ENCODE measurements at places on chromosomes 3 and 15. TPM values are rescaled to one million over a fixed set of nuclear protein-coding genes. Genes with fewer than 3 reads are reported as not detected.
A peak's percentile ranks its signal among the peaks of the same experiment; 100 is the strongest.

- no peak for DNase-seq
These were observed 321.8 kb downstream of the FEZF2 start for GRCh38 chr3:62051506-62051905.

DNA sequence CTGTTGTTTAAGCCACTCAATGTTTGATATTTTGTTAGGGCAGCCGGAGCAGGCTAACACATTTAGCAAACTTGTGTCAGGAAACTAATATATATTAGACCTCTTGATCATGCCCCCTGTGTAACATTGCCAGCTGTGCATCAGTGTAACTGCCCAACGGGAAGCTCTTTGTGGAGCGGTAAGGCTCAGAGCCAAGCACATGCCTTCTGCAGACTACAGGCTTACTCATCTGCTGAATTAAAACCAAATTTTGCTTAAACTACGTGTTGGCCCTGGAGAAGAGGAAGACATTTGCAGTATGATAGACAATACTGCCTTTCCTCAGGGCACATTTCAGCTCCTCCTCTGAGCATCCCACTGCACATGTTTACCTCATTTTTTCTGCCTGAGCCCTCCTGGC lies 50.5 kb upstream of the KCNMB2 start:
- DNase-seq: peak; percentile 25

DNA sequence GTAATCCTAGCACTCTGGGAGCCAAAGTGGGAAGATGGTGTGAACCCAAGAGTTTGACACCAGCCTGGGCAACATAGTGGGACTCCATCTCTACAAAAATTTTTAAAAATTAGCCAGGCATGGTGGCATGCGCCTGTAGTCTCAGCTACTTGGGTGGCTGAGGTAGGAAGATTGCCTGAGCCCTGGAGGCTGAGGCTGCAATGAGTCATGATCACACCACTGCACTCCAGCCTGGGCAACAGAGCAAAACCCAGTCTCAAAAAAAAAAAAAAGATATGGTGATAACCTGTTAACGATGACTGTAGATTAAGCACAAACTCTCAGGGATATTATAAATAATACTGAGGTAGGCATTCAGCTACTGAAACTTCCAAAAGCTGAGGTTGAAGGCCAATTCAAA lies 107.5 kb downstream of the SLC49A4 start:
- no peak for DNase-seq

- DNase-seq: no peak
These were observed 236.9 kb upstream of the HES1 start for GRCh38 chr3:193899001-193899400.

GRCh38 chr15:77528290-77528967 lies 104.3 kb downstream of the LINGO1 start:
- no peak for DNase-seq

DNA sequence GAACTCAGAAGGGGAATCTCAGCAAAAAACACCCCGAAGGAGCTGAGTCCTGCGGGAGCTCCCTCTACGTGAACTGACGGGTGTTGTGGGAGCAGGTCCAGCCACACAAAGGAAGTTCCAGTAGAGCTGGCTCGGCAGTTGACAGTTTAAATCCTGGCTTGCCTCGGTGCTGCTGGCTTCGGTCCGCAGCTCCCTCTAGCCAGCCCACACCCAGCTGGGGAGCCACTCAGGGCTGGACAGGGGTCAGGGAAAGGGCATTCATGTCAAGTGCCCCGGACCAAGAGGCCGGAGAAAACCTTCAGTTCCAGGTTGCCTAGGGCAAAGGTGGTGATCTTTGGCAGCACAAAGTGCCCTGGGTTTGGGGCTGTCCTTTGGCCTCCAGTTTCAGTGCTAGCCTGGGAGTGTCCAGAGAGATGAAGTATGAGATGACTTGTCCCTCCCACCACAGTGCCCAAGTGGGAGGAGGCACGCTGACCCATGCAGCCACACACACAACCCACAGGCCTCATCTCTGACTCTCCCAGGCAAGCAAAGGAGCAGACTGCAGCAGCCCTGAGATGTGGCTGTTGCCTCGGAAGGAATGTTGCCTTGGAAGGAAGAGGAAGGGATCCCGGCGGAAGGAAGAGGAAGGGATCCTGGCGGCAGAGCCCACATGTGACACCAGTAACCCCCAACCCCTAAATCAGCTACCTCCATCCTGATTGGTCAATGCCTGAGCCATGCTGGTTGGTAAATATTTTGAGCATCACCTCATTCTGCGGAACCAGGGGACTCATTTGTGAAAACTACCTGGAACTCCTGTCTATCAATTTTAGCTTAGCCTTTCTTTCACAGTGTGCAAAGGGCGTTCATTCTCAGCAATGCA lies 13.9 kb upstream of the ANPEP start:
- DNase-seq: peak; percentile 41

- no peak for DNase-seq
These were observed 11.9 kb upstream of the TRH start for GRCh38 chr3:129962600-129962999.

The HRG gene
- 0.50 TPM for polyA plus RNA-seq
